CD14-positive monocyte (primary cell): ENCODE measurements at places on chromosomes 3 and 15.

- H3K36me3 ChIP-seq = no peaks in the 10 kb centered on the region
- H3K4me3 ChIP-seq = peak overlapping the region; percentile 43
- no peak overlapping the region for H3K27ac ChIP-seq
- peaks cover 21% of the 10 kb centered on the region for H3K4me1 ChIP-seq
- no peaks in the 10 kb centered on the region for H3K27me3 ChIP-seq
- DNase-seq = peak; percentile 67
These were observed 27.9 kb downstream of the MCTP2 start for GRCh38 chr15:94259121-94259751.

DNA sequence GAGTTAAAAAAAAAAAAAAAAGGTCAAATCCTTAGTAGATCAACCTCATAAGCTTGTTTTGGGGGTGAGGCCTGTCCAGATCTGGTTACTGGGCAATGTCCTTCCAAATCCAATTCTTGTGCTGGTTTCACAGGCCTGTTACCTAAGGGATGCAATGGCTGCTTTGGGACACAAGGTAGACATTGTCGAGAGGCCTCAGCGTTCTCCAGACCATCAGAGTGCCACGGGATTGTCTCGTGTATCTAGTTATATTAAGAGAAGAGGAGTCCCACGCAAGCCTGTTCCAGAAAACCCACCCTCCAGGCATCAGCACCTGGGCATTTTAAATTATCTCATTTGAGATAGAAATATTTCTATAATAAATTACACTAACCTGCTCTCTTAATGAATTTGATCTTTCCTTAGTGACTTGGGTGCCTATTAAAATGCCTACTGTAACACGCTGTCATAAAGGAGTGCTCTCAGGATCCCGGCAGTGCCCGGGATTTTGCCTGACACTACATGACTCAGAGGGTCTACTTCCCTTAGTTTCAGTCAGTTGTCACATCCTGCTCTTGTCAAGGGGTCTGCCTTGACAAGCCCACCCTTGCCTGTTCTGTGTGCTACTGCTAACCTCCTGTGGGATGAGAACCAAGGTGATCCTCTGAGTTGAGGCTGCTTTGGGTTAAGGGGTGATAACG is 116.0 kb downstream of the LIPC start:
- H3K27me3 ChIP-seq = no peaks in the 10 kb centered on the region
- H3K27ac ChIP-seq = no peak overlapping the region
- DNase-seq = no peak
- no peak overlapping the region for H3K4me3 ChIP-seq

- H3K27me3 ChIP-seq = no peaks in the 10 kb centered on the region
- DNase-seq = peak; percentile 34
- H3K4me3 ChIP-seq = no peak overlapping the region
- peak overlapping the region; percentile 89 for H3K27ac ChIP-seq
- H3K36me3 ChIP-seq = peaks cover 67% of the 10 kb centered on the region
These were observed 6.8 kb downstream of the MFSD1 start for GRCh38 chr3:158808697-158809096.

- H3K27ac ChIP-seq = no peak overlapping the region
- no peak for DNase-seq
- H3K27me3 ChIP-seq = no peaks in the 10 kb centered on the region
- H3K36me3 ChIP-seq = no peaks in the 10 kb centered on the region
These were observed 191.8 kb upstream of the SUCLG2 start for GRCh38 chr3:67846166-67846565.

DNA sequence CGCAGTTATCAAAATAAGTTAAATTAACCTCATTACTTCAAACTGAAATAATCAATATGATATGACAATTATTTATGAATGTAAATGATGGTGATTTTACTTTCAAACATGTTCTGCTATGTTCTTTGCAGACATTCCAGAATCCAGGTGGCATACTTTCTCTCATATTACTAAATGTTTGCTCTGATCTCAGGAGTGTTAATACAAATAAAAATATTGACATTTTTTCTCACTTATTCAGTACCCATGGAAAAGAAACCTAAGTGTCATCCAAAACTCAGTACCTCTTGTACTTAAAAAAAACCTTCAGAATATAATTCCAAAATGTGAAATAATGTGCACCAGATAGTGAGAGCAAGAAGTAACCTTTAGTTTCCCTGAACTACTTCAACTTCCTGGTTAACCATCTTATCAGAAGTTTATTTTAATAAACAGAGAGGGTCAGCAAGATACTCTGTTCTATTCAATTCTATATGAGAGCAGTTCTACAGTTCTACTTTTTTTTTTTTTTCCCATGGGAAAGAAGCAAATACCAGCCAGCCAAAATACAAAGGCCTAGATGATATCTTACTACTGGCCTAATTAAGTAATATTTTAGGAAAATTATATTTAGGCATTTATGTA is 494.1 kb downstream of the MECOM start:
- no peaks in the 10 kb centered on the region for H3K36me3 ChIP-seq
- no peak overlapping the region for H3K4me3 ChIP-seq
- no peak overlapping the region for H3K27ac ChIP-seq
- no peaks in the 10 kb centered on the region for H3K4me1 ChIP-seq

- H3K4me3 ChIP-seq = no peak overlapping the region
- no peaks in the 10 kb centered on the region for H3K27me3 ChIP-seq
- H3K4me1 ChIP-seq = no peaks in the 10 kb centered on the region
- H3K36me3 ChIP-seq = no peaks in the 10 kb centered on the region
These were observed 49.0 kb upstream of the DUT start for GRCh38 chr15:48282216-48282615.

GRCh38 chr15:90320062-90320884 is 31.8 kb upstream of the ZNF774 start:
- peak; percentile 84 for DNase-seq
- H3K36me3 ChIP-seq = no peaks in the 10 kb centered on the region
- H3K4me1 ChIP-seq = peaks cover 7% of the 10 kb centered on the region

GRCh38 chr3:103388214-103388613 is 953.4 kb downstream of the ZPLD1 start:
- no peak overlapping the region for H3K4me3 ChIP-seq
- no peaks in the 10 kb centered on the region for H3K36me3 ChIP-seq
- DNase-seq = no peak
- H3K27ac ChIP-seq = no peak overlapping the region
- no peaks in the 10 kb centered on the region for H3K27me3 ChIP-seq

DNA sequence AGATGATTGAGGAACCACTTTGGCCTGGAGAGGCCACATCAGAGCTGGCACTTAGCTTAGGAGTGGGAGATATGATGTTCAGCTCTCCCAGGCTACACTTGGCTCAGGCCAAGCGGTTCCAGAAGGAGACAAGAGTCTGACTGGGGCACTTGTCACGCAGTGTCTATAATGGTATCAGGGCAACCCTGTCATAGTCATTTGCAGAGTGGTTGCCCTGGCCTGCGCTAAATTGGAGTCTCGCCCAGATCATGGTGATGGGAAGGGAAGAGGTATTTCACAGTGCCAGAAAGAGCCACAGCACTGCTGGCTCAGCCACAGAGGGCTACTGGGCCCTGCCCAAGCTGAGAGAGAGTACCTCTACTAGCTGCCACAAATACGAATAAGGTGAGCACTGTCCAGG is 186.9 kb upstream of the CRBN start:
- no peak overlapping the region for H3K27ac ChIP-seq
- no peaks in the 10 kb centered on the region for H3K27me3 ChIP-seq
- no peak overlapping the region for H3K4me3 ChIP-seq
- H3K4me1 ChIP-seq = no peaks in the 10 kb centered on the region
- DNase-seq = no peak

DNA sequence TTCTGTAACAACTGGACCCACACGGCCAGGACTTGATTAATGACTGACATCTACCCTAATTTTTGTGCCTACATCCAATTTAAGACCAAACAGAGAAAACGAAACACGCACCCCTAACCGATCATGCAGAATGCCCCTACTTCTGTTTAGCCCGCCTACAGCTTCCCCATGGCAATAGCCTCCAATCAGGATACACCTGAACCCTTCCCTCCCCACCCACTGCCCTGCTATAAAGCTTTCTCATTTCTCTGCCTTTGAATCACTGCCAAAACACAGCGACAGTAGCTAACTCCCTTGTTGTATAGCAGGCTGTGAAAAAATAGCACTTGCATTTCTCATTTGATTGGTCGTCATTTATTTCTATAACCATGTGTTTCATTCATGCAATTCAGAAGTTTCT is 45.2 kb upstream of the DPPA4 start:
- no peaks in the 10 kb centered on the region for H3K4me1 ChIP-seq
- no peak overlapping the region for H3K27ac ChIP-seq
- no peaks in the 10 kb centered on the region for H3K36me3 ChIP-seq

GRCh38 chr3:15703346-15703745 is 94.4 kb downstream of the ANKRD28 start:
- no peak overlapping the region for H3K27ac ChIP-seq
- no peaks in the 10 kb centered on the region for H3K27me3 ChIP-seq
- no peak for DNase-seq
- no peaks in the 10 kb centered on the region for H3K36me3 ChIP-seq
- no peak overlapping the region for H3K4me3 ChIP-seq

DNA sequence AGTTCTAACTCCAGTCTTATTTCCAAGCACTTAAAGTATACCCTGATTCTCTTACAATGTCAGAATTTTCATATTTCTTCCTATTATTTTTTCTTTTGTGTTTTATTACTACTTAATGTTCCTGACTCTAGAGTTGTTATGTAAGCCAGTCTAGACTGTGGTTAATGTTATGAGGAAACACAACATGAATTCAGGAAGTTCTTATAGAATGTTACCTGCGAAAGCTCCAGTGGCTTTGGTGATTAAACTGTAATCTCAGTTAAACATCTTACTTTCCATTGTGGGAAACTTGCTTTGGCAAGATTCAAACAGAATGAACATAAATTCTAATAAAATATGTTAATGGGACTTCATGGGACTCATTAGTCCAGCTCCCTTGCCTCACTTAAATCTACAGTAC is 36.6 kb upstream of the CHL1 start:
- DNase-seq = no peak
- H3K36me3 ChIP-seq = no peaks in the 10 kb centered on the region
- no peaks in the 10 kb centered on the region for H3K4me1 ChIP-seq
- no peak overlapping the region for H3K4me3 ChIP-seq

DNA sequence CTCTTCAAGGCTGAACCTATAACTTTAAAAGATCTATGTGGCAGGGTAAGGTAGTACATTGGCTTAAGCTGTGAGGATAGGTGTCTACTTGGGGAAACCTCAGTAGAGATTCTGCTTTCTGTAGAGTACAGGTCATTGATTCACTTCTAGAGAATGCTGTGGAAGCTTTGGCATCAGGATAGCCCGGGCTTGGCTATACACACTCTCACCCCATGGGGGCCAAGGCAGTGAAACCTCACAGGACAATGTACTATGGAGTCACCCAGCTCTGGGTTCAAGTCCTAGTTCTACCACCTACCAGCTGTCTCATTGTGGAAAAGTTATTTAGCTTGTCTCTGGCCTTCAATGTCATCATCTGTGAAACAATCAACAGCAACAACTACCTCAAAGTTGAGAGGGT is 9.0 kb downstream of the MTFMT start:
- no peak overlapping the region for H3K4me3 ChIP-seq
- no peak overlapping the region for H3K27ac ChIP-seq
- peaks cover 90% of the 10 kb centered on the region for H3K36me3 ChIP-seq
- H3K4me1 ChIP-seq = no peaks in the 10 kb centered on the region
- no peak for DNase-seq
- H3K27me3 ChIP-seq = no peaks in the 10 kb centered on the region

- DNase-seq = no peak
- no peaks in the 10 kb centered on the region for H3K4me1 ChIP-seq
- H3K4me3 ChIP-seq = no peak overlapping the region
These were observed 875 bp downstream of the GAP43 start for GRCh38 chr3:115624029-115624741.

DNA sequence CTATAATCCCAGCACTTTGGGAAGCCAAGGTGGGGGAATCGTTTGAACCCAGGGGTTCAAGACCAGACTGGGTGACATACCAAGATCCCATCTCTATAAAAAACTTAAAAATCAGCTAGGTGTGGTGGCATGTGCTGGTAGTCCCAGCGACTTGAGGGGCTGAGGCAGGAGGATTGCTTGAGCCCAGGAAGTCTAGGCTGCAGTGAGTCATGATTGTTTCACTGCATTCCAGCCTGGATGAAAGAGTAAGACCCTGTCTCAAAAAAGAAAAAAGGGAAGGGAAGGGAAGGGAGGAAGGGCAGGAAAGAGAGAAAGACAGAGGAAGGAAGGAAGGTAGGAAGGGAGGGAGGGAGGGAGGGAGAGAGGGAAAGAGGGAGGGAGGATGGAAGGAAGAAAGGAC is 133.7 kb upstream of the LRRN1 start:
- no peak overlapping the region for H3K4me3 ChIP-seq
- H3K27me3 ChIP-seq = no peaks in the 10 kb centered on the region
- H3K27ac ChIP-seq = no peak overlapping the region
- no peak for DNase-seq
- no peaks in the 10 kb centered on the region for H3K36me3 ChIP-seq

DNA sequence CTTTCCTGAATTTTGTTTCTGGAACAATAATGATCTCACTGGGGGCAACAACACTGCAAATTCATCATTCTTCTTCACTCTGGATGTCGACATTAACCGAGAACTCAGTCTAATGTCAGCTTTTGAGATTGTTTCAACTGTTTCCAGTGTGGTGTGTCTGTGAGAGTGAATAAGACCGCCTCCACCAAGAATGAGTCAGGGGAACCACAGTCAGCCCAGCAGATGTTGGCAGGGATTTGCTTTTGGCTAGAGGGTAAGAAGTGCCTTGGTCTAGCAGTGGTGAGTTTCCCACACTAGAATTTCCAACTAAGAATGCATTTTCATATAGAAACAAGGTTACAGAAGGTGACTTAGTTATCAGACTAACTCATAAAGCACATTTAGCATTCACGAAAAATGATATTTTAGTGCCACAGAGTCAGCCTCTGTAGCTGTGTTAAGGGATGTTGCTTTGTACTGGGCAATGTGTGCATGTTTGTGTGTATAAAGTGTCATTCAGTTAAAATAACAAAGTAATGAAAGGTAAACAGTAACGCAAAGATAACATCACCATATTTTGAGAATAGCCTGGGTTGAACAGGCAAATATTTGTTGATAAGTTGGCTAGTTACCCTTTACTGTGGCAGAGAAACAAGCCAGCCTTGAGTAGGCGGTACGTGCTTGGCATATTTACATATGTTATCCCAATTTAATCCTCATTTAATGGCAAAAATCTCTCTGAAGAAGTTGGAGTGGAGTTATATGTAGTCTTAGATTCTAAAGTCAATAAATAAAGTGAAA is 33.8 kb downstream of the DRD3 start:
- H3K4me1 ChIP-seq = no peaks in the 10 kb centered on the region
- no peak for DNase-seq
- H3K4me3 ChIP-seq = no peak overlapping the region
- H3K27me3 ChIP-seq = no peaks in the 10 kb centered on the region
- H3K36me3 ChIP-seq = no peaks in the 10 kb centered on the region

DNA sequence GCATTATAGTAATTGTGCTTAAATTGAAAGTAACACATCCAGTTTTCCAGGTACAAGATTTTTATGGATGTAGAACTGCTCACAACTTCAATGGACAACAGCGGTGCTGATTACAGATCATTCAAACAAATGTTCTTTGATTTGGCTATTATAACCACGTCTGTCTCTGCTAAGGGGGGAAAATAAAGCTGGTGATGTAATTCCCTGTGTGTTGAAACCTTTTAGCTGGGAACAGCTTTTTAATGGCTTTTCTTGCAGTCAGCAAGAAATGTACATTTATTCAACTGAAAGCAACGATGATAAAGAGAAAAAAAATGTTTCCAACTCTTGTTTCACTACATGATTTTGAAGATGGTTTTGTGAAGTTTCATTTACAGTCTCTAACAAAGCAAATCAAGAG is 431.9 kb upstream of the AGTR1 start:
- no peaks in the 10 kb centered on the region for H3K27me3 ChIP-seq
- no peak for DNase-seq
- no peak overlapping the region for H3K27ac ChIP-seq
- no peak overlapping the region for H3K4me3 ChIP-seq

GRCh38 chr15:31230630-31231485 is 95.8 kb upstream of the KLF13 start:
- no peaks in the 10 kb centered on the region for H3K36me3 ChIP-seq
- H3K27me3 ChIP-seq = no peaks in the 10 kb centered on the region
- peaks cover 52% of the 10 kb centered on the region for H3K4me1 ChIP-seq
- no peak overlapping the region for H3K4me3 ChIP-seq
- DNase-seq = no peak
- H3K27ac ChIP-seq = no peak overlapping the region
